ENCODE measurements at places on chromosomes 6 and 20.

DNA sequence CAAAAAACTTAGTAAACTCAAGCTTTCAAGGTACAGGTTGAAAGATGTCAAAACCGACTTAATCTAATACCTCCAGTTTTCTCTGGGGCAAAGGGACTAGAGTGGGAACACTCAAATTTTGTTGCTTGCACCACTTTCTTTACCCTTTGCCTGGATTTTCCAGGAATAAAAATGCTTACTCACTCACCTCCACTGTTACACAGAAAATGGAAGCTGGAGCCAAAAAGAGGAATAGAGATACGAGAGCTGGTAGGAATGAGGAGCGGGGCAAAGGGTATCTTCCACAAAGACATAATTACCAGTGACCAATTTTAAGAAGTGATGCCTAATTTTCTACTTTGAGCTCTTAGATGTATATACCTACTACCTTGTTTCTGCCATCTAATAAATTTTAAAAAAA, 79.5 kb upstream of the TULP1 start:
- no peak for DNase-seq

- no peak for DNase-seq
These were observed 148.3 kb upstream of the STXBP5 start for GRCh38 chr6:147055821-147056392.

GRCh38 chr6:163842467-163842866, 427.9 kb downstream of the QKI start:
- DNase-seq: no peak

GRCh38 chr6:111992851-111993250, 61.1 kb upstream of the CCN6 start:
- no peak for DNase-seq

DNA sequence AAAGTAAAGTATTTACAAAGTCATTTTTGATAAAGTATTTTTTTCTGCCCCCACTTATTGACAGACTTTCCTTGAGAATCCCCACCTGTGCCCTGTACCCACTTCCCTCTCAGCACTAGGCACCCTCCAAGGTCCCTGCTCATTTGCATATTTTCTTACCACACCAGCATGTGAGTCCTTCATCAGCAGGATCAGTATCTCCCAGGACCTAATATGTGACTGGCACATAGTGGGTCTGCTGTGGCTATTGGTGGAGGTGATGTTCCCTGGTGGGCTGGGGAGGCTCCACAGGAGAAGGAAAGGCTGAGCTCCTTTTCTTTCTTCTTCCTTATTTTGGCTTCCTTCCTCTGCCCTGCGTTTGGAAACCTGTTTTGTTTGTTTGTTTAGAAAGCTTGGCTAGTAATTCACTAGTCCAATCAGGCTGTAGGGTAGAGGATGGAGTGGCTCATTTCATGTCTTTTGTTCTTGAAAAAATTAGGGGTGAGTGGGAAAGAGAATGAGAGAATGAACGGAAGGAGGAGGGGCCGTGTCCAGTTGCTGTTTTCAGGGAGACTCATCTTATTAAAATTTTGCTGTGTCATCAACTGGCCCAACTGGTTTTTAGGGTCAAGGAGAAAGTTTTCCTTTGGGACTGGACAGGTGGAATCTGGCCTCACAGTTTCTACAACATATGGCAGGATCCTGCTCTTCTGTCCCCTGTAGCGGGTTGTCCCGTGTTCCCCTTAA, 2.8 kb upstream of the RNF24 start:
- no peak for DNase-seq

DNA sequence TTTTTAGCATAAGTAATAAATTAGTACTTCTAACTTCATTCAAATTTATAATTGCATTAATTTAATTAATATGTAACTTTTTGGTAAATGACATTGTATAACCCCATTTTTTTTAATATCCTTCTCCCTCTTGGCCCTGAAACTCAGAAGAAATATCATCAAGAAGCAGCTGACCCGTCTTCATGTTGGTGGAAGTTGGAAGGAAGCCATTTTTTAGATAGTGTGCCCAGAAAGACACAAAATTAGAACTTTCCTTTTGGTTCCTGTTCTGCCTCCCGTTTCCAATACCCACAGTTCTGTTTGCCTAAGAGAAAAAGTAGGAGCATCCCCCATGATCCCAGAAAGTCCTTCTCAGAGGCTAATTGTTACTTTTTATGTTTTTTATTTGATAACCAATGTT, 65.5 kb downstream of the PLCB4 start:
- DNase-seq: no peak

DNA sequence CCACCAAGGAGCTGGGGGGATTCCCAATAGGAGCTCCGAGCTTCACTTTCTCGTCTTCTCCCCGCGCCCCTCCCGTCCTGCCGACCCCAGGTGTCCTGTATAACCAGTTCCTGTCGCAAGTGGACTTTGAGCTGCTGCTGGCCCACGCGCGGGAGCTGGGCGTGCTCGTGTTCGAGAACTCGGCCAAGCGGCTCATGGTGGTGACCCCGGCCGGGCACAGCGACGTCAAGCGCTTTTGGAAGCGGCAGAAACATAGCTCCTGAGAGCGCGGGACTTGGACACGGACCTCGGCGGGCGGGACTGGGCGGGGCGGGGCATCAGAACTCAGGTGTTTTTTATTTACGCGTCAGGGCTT, 340 bp upstream of the VARS2 start:
- DNase-seq: no peak

DNA sequence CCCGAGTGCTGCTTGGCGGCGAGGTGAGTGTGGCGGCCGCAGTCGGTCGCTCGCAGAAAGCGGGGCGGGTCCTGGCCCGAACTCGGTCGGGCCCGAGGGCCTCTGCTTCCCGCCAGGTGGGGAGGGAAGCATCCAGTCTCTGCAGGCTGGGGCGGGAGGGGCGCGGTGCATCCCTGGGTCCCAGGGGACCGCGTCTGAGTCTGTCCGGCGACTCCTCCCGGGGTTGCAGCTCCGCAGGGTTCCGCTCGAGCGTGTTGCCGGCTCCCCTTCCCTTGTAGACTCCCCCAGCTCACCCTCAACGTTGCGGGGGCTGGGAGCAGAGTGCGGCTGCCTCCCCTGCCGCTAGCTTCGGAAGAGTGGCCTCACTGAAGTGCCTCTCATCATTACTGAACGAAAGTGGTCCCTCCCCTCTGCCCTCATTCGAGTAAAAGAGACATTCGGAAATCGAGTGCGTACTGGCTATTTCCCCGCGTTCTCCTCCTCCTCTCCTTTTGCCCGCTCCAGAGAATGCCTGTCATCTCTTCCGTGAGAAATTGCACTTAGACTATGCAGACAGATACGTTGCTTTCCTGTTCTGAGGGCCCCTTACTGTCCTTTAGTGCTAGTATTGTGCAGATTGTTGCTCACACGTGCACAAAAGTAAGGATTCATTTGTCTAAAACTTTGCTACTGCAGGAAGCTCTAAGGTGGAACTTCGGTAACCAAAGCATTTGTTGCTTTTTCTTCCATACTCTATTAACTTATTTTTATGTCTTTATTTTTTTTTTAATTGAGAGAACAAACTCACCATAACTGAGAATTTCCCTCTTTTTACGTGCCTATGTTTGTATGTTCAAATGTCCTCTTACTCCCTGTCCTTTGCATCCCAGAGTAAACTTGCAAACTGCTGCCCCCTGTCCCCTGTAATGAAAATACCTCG, 751 bp downstream of the MAP3K4 start:
- DNase-seq: peak; percentile 79

DNA sequence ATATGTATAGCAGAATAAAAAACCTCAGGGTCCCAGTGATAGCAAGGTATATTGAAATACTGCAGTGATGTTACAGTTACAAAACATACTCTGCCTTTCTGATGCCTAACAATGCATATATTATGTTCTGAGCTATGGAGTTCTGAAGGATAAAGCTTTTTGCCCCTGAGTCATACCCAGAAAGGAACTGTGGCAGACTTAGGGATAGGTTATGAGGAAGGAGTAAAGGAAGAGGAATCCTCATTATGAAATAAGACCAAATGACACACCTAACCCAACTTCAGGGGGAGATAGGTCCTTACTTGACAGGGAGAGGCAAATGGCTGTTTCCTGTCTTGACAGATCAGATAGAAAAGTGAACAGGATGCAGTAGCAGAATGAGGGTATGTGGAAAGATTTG, 940.6 kb upstream of the FLRT3 start:
- no peak for DNase-seq

GRCh38 chr20:16922834-16923233, 174.7 kb downstream of the OTOR start:
- no peak for DNase-seq

GRCh38 chr20:57008217-57008616, 258.2 kb downstream of the BMP7 start:
- DNase-seq: no peak

DNA sequence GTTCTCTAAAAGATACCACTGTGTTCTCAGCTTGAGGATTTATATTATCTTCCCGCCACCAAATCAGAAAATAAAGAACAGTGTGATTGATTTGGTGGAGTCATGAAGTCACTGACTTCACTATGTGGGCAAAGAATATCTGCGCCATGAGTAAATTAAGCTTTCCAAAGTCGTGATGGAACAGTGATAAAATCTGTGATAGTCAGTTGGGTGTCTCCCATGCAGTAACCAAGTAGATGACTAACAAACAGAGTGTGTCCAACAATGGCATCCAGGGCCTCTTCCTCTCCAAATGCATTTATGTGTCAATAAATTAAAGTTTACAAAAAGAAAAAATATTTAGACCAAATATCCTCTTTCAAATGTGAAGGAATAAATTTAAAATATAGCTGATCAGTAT, 87.0 kb upstream of the DST start:
- DNase-seq: no peak

DNA sequence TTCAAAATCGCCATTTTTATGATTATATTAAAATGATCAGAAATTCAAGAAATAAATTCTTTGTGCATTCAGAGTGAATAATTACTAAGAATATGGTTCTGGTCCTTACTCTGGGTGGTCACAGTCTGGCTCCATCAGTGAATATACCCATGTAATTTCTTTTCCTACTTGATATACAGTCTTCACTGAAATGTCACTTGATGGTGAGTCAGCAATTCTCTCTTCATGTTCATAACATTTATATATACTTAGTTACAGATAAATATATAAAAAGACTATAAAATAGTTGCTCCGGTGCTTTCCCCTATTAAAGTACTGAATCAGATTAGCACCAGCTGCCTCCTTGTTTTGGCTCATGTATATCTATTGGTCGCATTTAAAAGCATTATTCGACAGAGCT, 56.4 kb upstream of the MTRF1L start:
- DNase-seq: no peak

GRCh38 chr20:51489611-51490010, 52.9 kb downstream of the NFATC2 start:
- no peak for DNase-seq

DNA sequence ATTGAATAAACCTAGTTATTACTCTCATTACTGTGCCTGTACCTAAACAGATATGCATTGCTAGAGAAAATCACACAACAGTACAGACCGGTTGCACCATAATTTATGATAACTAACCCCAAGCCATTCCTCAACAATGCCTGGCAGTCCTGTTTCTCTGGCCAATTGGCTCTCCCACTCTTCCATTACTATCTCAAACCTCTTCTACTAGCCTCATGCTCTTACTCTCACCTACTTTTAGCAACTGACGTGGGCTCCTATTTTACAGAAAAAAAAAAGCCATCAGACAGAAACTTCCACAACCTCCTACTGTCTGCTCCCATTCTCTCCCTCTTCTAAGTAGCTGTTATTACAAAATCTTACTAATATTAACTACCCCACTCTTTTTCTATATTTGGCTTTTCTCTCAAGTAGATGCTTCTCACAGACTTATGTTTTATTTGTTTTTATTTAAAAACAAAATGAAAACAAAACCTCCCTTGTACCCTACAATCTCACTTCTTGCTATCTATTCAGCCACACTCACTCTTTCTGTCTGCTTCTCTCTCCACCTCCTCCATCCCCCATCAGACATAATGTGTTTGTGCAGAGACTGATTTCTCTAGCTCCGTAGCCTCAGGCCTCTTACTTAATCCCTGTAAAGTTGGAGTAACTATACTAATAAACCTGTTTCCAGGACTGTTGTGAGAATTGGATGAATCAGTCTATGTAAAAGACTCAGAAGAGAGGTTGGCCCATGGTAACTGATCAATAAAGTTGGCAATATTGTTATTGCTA, 9.1 kb downstream of the GOPC start:
- no peak for DNase-seq

DNA sequence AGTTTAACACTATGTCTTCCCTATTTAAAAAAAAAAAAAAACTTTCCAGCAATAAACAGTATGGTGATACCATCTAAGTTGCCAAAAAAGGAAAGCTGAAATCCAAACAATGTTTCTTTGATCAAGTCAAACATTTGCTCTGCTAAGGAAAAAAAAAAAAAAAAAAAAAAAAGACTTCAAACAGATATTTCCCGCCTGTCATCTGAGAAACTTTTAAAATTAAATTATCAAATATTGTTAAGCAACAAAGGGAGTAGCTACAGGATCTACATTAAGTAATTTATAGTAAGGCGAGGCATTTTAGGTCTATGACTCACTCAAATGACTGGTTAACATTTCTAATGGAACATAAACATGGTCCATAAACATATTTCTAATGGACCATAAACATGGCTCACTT, 121.2 kb downstream of the DST start:
- DNase-seq: peak; percentile 83

GRCh38 chr6:128725271-128726233, 157.4 kb upstream of the LAMA2 start:
- peak; percentile 39 for DNase-seq

GRCh38 chr6:167833396-167833763, 6.7 kb downstream of the AFDN start:
- DNase-seq: no peak

DNA sequence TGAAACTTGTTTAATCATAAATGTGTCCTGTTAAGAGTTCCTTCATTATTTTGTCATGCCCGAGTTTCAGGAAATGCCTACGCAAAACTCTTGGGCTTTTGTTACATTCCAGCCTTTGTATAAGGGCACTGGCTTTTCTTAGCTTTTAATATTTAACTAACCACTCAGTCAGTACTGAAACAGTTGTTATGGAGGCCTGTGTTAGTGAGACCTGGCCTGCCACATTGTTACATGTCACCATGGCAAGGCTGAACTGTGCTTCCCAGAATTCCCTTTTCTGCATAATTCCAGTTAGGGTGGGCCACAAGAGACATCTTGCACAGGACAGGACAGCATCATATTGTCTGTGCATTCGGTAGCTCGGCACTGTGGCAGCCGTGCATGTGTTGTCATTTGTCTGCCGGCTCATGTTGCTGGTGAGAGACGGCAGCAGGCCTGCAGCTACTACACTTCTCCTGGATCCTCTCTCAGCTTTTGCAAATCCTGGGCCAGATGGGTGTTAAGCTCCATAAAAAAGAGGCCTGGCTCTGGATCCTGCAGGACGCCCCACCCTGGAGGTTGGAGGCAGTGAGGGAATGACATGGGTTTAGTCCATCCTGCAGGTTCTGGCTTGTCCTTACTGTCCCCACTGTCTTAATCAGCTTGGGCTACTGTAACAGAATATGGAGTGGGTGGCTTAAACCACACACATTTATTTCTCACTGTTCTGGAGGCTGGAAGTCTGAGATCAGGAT, 128.8 kb upstream of the DTNBP1 start:
- peak; percentile 46 for DNase-seq

GRCh38 chr20:3876676-3877075, 12.5 kb upstream of the PANK2 start:
- no peak for DNase-seq

GRCh38 chr6:56570413-56571359, 72.0 kb downstream of the DST start:
- peak; percentile 60 for DNase-seq

Measured in HepG2 (cell line).